Left lung (tissue), 14 donors: ENCODE measurements at places on chromosomes 1 and 21. TPM values are rescaled to one million over a fixed set of nuclear protein-coding genes. Genes with fewer than 3 reads are reported as not detected.

Gene DNASE2B
- 1.8 TPM for total RNA-seq

Gene SELENBP1
- total RNA-seq: 258 TPM

Gene RPTN
- not detected for total RNA-seq

GRCh38 chr1:212713465-212714136 lies 14.0 kb upstream of the BATF3 start:
- DNase-seq: no peak
- no peaks in the 10 kb centered on the region for H3K4me1 ChIP-seq
- no peak overlapping the region for H3K27ac ChIP-seq

GRCh38 chr1:37017720-37018119 lies 16.6 kb downstream of the GRIK3 start:
- no peak overlapping the region for H3K4me3 ChIP-seq
- no peaks in the 10 kb centered on the region for H3K4me1 ChIP-seq
- no peak overlapping the region for H3K27ac ChIP-seq
- no peak for DNase-seq
- peaks cover 30% of the 10 kb centered on the region for H3K27me3 ChIP-seq

GRCh38 chr1:48093147-48093546 lies 96.0 kb upstream of the TRABD2B start:
- DNase-seq: no peak
- no peaks in the 10 kb centered on the region for H3K36me3 ChIP-seq
- H3K27me3 ChIP-seq: no peaks in the 10 kb centered on the region

DNA sequence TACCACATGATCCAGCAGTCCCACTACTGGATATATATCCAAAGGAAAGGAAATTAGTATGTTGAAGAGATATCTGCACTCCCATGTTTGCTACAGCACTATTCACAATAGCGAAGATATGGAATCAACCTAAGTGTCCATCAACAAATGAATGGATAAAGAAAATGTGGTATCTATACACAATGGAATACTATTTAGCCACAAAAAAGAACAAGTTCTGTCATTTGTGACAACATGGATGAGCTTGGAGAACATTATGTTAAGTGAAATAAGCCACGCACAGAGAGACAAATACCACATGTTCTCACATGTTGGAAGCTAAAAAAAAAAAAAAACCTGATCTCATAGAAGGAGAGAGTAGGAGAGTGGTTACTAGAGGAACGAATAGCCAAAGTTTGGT lies 17.7 kb downstream of the ATPAF1 start:
- H3K27ac ChIP-seq: no peak overlapping the region
- H3K36me3 ChIP-seq: peaks cover 67% of the 10 kb centered on the region
- no peaks in the 10 kb centered on the region for H3K27me3 ChIP-seq
- no peak overlapping the region for H3K4me3 ChIP-seq
- no peak for DNase-seq
- H3K4me1 ChIP-seq: no peaks in the 10 kb centered on the region

- H3K36me3 ChIP-seq: no peaks in the 10 kb centered on the region
- H3K4me3 ChIP-seq: no peak overlapping the region
- no peaks in the 10 kb centered on the region for H3K4me1 ChIP-seq
- no peak overlapping the region for H3K27ac ChIP-seq
- no peak for DNase-seq
- peaks cover 5% of the 10 kb centered on the region for H3K27me3 ChIP-seq
These were observed 476.2 kb downstream of the CAMTA1 start for GRCh38 chr1:7261490-7261889.

- H3K36me3 ChIP-seq: no peaks in the 10 kb centered on the region
- no peak overlapping the region for H3K4me3 ChIP-seq
- H3K4me1 ChIP-seq: no peaks in the 10 kb centered on the region
- no peak for DNase-seq
- H3K27ac ChIP-seq: no peak overlapping the region
These were observed 120.7 kb upstream of the MARK1 start for GRCh38 chr1:220407191-220407590.

- peak overlapping the region; percentile 50 for H3K27ac ChIP-seq
- no peaks in the 10 kb centered on the region for H3K27me3 ChIP-seq
- DNase-seq: no peak
These were observed 21.9 kb downstream of the ERRFI1 start for GRCh38 chr1:8004113-8004802.

- no peaks in the 10 kb centered on the region for H3K36me3 ChIP-seq
- H3K27me3 ChIP-seq: peaks cover 74% of the 10 kb centered on the region
- no peak overlapping the region for H3K4me3 ChIP-seq
- H3K27ac ChIP-seq: peak overlapping the region; percentile 2
These were observed 10.4 kb downstream of the TRABD2B start for GRCh38 chr1:47986761-47987200.

GRCh38 chr1:31627930-31628559 lies 10.6 kb downstream of the HCRTR1 start:
- DNase-seq: peak; percentile 79
- H3K4me3 ChIP-seq: no peak overlapping the region
- no peaks in the 10 kb centered on the region for H3K27me3 ChIP-seq

DNA sequence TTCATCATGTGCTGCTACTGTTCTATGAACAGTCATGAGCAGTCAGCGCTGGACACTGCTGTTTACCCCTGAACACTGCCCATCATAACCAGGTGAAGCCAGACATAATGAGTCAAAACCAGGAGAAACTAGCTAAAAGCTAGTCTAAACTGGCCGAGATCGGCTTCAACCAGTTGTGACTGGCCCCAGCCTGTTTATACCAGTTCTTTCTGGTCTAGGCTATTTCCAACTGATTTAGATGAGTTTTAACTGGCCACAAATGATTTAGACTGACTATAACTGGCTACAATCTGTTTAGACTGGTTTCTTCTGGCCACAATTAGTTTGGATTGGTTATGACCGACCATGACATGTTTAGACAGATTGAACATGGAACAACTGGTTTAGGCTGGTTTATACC lies 348.3 kb upstream of the CAMK1G start:
- no peaks in the 10 kb centered on the region for H3K36me3 ChIP-seq
- H3K4me3 ChIP-seq: no peak overlapping the region
- no peak for DNase-seq
- H3K4me1 ChIP-seq: no peaks in the 10 kb centered on the region
- H3K27me3 ChIP-seq: peaks cover 24% of the 10 kb centered on the region

DNA sequence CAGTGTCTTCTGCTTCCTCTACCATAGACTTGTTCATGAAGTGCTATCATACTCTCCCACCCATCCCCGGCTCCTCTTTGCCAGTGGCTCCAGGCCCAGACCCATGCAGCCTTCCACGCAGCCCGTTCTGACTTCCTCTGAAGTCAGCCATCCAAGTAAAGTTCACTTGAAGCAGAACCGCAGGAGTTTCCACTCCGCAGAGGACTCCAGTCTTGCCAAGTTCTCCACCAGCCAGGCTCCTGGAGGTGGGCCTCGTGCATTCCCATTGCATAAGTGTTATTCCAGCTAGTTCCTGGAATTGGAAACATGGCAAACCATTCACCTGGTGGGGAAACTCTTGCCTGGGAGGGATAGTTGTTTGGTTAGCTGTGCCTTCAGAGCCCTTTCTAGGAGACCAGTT lies 185.1 kb downstream of the PLPP3 start:
- no peak overlapping the region for H3K4me3 ChIP-seq
- no peaks in the 10 kb centered on the region for H3K27me3 ChIP-seq
- no peaks in the 10 kb centered on the region for H3K4me1 ChIP-seq
- no peaks in the 10 kb centered on the region for H3K36me3 ChIP-seq
- DNase-seq: no peak
- no peak overlapping the region for H3K27ac ChIP-seq

DNA sequence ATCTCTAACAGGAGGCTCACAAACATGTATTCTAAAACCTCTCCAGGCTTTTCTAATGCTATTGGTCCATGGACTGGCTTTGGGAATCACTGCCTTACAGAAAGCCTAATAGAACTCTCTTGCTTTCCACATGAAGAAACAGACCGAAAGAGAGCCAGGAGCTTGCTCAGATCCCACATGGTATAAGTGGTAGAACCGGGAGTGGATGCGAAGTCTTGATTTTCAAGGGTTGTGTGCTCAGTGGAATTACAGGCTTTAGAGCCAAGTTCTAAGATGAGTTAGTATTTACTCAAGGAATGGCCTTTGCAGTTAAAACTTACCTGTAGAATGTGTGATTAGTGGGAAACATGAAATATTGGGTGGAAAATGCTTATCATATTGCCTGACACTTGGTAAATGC lies 54.3 kb upstream of the HSD17B7 start:
- no peak overlapping the region for H3K27ac ChIP-seq
- H3K36me3 ChIP-seq: no peaks in the 10 kb centered on the region
- no peaks in the 10 kb centered on the region for H3K27me3 ChIP-seq
- DNase-seq: no peak
